Amniotic epithelial cell (primary cell): ENCODE measurements at places on chromosomes 2 and 18.
A peak's percentile ranks its signal among the peaks of the same experiment; 100 is the strongest.

- DNase-seq, result no peak
Observed at GRCh38 chr2:27471961-27472360, 17.6 kb downstream of the IFT172 start.

DNA sequence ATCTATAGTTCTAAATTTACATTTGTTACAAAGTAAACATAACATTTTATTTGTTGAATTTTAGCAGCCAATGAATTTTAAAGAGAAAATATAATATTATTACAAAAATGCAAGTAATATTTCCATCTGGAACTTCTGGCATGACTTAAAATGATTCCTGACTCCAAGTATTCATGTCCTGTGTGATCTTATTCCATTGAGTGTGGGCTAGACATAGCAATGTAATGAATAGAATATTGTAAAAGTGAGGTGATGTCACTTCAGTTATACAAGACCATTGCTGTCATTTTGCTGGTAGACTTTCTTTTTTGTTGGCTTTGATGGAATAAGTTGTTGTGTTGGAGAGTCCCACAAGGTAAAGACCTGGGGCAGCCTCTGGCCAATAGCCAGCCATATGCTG, 912.2 kb upstream of the PIK3C3 start:
- no peak for DNase-seq

DNA sequence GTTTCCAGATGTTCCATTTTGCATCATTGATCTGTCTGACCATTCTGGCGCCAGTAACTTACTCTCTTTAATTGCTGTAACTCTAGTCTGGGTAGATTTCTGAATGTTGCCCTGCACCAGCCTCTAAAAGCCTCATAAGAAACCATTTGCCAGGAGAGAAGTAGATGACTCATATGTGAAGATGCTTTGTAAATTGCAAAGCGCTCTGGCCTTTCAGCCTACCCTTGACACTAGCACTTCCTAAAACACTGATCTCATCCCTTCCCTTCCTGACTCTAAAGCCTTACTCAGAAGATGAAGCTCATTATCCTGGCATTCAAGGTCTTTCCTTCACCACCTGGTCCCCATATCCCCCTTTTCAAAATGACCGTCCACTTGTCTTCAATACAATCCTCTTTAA, 193.2 kb upstream of the MEX3C start:
- DNase-seq, result peak; percentile 58

DNA sequence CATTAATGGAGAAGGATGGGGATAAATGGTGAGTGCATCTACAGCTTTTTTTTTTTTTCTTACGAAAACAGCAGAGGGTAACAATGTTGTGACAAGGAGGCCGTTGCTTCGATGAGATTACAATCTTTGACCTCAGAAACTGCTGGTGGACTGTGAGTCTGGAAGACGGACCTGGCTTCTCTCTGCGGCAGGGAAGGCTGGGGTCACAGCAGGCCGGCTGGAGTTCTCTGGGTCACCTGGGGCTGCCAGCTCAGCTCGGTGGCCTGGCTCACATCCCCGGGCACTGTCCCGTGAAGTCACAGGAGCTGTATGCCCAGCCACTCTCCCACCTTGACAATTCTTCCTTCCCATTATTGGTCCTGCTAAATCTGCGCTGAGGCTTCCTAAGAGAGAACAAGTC, 160.8 kb downstream of the ACKR3 start:
- DNase-seq, result no peak

- DNase-seq, result no peak
Observed at GRCh38 chr2:136801661-136802060, 36.3 kb downstream of the THSD7B start.

- peak; percentile 85 for DNase-seq
Observed at GRCh38 chr18:59180150-59180845, 39.7 kb upstream of the GRP start.

DNA sequence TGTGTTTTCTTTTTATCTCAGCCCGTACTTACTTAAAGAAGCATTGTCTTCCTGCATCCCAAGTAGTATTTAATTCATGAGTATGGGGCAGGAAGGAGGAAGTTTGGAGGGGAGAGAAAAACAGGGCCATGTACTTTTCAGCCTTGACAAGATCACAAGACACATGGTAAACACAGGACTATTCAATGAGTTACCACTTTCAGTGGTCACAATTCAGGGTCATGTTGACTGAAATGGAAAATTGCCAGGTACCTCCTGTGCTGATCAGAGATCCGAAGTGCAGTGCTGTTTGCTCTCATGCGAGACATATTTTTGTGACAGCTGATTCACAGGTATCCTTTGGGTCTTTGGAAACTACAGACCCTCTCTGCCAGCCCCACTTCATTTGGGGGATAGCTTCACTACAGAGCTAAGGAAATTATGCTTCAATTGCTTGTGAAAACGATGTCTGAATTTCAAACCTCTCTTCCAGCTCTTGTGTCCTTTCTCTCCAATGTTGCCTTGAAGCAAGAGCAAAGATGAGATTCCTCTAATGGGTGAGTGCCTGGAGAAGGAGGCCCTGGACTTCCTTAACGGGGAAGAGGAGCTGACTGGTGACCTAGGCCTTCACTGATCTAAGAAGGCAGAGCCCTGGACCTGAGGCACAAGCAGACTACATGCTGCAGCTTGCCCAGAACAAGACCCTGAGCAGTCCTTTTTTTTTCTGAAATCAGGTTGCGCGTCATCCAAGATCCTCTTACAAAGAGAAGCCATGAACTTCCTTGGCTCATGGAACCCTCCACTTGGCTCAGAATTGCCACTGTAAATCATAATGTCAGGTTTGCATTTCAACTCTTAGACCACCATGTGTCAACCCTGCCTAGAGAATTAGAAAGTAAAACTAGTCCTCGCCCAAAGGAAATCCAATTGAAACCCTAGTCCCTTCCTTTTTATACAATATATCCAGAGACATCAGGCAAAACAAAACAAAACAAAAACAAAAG, 44.1 kb downstream of the EVA1A start:
- no peak for DNase-seq

DNA sequence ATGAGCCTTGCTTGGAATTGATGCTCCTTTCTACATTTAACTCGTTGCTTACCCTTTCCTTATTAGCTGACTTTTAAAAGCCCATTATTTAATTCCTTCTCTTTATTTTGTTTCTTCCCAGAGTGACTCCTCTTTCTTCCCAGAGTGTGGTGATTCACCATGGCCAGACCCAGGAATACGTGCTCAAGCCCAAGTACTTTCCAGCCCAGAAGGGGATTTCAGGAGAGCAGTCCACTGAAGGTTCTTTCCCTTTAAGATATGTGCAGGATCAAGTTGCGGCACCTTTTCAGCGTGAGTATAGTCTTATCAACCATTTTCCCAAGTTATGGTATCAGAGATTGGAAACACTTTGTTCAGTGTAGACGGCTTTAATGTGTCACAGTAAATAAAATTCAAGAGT, 163.7 kb downstream of the LTBP1 start:
- peak; percentile 54 for DNase-seq

GRCh38 chr18:79579807-79580497, 99.7 kb upstream of the CTDP1 start:
- no peak for DNase-seq

DNA sequence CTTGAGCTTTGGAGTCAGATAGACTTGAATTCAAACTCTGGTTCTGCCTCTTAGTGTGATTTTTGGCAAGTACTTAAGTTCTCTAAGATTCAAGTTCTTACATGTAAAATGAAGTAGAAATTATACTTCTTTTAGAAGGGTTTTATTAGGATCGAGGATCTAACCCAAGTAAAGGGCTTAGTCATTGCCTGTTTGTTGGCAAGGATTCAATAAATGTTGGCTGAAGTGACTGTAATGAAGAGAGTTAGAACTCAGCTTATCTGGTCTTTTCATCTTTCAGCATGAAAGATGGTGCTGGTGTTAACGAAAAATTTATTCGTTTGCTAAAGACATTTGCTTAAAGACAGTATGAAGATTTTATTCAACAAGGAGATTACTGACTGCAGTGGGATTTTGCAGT, 315.9 kb upstream of the THUMPD2 start:
- peak; percentile 79 for DNase-seq
